Spinal cord (tissue), 10 donors: ENCODE measurements at places on chromosomes 13 and 19.

DNA sequence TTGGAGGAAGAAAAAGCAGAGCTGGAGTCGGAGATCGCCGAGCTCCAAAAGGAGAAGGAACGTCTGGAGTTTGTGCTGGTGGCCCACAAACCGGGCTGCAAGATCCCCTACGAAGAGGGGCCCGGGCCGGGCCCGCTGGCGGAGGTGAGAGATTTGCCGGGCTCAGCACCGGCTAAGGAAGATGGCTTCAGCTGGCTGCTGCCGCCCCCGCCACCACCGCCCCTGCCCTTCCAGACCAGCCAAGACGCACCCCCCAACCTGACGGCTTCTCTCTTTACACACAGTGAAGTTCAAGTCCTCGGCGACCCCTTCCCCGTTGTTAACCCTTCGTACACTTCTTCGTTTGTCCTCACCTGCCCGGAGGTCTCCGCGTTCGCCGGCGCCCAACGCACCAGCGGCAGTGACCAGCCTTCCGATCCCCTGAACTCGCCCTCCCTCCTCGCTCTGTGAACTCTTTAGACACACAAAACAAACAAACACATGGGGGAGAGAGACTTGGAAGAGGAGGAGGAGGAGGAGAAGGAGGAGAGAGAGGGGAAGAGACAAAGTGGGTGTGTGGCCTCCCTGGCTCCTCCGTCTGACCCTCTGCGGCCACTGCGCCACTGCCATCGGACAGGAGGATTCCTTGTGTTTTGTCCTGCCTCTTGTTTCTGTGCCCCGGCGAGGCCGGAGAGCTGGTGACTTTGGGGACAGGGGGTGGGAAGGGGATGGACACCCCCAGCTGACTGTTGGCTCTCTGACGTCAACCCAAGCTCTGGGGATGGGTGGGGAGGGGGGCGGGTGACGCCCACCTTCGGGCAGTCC, 5.0 kb downstream of the FOSB start:
- DNase-seq, result no peak
- no peak overlapping the region for H3K27ac ChIP-seq
- peak overlapping the region; percentile 18 for H3K4me3 ChIP-seq
- H3K27me3 ChIP-seq, result peaks cover 63% of the 10 kb centered on the region
- peaks cover 41% of the 10 kb centered on the region for H3K4me1 ChIP-seq

GRCh38 chr13:113860665-113861432, 3.0 kb downstream of the GAS6 start:
- DNase-seq, result no peak
- H3K27ac ChIP-seq, result no peak overlapping the region
- peaks cover 54% of the 10 kb centered on the region for H3K4me1 ChIP-seq
- H3K27me3 ChIP-seq, result peaks cover 6% of the 10 kb centered on the region
- peaks cover 22% of the 10 kb centered on the region for H3K36me3 ChIP-seq

- H3K27me3 ChIP-seq, result no peaks in the 10 kb centered on the region
- H3K4me3 ChIP-seq, result no peak overlapping the region
- no peak for DNase-seq
- no peaks in the 10 kb centered on the region for H3K36me3 ChIP-seq
- H3K27ac ChIP-seq, result no peak overlapping the region
Observed at GRCh38 chr13:91647361-91647990, 249.1 kb downstream of the GPC5 start.

DNA sequence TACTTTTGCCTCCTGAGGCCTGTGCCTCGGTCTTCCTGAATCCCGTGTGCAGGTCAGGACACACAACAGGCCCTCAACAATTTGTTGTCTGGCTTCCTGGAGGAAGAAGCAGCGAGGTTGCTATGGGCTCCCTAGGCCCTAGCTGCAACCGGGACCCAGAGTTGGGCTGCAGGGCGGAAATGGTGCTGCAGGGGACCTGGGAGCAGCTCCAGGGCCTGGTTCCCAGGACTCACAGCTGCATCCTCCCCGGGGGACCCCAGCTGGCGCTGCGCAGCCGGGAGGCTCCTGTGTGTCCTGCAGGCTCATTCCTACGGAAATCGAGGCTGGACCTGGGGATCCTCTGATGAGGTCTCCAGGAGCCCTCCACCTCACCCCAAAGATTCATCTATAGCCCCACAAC, 999 bp upstream of the TNFAIP8L1 start:
- H3K4me3 ChIP-seq, result no peak overlapping the region
- DNase-seq, result no peak
- peaks cover 41% of the 10 kb centered on the region for H3K4me1 ChIP-seq
- H3K27ac ChIP-seq, result no peak overlapping the region

- peaks cover 20% of the 10 kb centered on the region for H3K4me1 ChIP-seq
- H3K27me3 ChIP-seq, result no peaks in the 10 kb centered on the region
- H3K36me3 ChIP-seq, result peaks cover 2% of the 10 kb centered on the region
- H3K27ac ChIP-seq, result no peak overlapping the region
- H3K4me3 ChIP-seq, result no peak overlapping the region
Observed at GRCh38 chr19:29810504-29810871, 1.3 kb upstream of the CCNE1 start.
